ELR (cell line): ENCODE measurements at places on chromosomes 1 and 21.

DNA sequence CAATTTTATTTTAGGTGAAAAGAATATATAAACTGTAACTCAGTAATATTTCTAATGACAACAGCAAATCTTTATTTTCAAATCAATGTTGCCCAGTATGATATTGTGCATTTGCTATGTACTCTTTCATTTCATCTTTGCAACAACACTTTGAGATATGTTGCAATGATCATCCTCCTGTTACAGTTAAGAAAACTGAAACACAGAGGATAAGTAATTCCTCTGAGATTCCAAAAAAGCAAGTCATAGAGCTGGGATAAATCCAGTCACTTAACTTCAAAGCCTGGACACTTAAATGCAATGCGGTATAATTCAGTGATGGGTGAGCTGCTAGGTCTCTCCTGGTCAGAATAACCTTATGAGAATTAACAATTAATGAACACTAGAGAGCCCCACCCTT is 48.6 kb upstream of the EXO1 start:
- peak; percentile 15 for DNase-seq

GRCh38 chr1:13764588-13765332 is 64.8 kb downstream of the PRDM2 start:
- no peak for DNase-seq

GRCh38 chr1:16241221-16241708 is 4.3 kb upstream of the CPLANE2 start:
- DNase-seq, result no peak

DNA sequence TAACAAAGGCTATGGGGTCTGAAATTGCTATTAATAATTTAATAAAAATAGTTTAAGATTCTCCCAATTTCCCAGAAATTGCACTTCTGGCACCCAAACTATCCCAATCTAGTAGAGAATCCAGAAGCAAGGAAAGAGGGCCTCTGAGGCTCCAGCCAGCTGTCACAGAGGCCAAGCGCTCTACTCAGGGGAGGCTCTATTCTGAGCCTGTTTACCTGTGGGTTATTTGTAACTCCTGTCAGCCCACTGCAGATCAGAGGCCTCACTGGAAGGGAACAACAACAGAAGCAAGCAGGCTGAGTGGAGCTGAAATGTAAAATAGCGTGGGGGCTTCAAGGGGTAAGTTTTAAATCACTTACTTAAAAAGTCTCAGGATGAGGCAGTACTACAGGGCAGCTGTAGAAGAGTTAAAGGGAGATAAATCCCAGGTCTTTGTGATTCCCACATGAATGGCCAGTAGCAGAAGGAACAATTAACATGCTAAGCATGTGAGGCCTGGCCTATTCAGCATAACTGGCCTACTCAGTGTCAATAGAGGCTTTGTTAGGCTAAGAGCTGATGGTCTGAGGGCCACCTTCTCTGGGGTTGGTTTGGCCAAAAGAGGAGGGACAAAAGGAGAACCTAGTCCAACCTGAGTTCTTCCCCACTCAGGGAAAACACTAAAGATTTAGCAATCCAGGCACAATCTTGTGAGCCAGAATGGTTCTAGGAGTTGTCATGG is 12.8 kb downstream of the ZNF687 start:
- no peak for DNase-seq

- peak; percentile 68 for DNase-seq
These were observed 4.4 kb downstream of the CYB561D1 start for GRCh38 chr1:109498161-109498801.

DNA sequence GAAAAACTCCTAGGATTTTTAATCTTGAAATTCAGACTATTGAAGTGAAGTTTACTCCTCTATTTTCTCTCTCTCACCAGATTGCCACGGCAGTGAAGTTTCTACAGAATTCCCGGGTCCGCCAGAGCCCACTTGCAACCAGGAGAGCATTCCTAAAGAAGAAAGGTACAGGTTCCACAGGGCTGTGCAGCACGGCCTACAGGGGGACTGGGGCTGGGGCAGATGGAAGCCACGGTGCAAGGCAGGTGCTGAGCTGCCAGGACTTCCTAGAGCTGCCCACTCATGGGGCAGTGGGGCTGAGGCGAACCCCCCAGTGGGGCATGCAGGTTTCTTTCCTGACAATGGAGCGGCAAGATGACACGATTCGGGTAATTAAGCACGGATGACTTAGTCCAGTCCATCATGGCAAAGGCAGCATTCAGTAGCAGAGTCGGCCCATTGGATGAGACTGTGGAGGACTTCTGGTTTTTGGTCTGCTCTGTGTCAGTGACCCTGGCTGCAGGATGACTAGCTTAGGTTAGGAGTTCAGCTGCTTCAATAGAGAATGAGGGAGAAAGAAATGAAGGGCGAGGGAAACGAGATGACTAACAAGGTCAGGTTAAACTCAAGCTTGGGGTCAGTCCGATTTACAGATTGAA is 61.5 kb downstream of the PEX14 start:
- DNase-seq, result no peak

GRCh38 chr1:10813799-10814198 is 17.4 kb upstream of the CASZ1 start:
- no peak for DNase-seq

DNA sequence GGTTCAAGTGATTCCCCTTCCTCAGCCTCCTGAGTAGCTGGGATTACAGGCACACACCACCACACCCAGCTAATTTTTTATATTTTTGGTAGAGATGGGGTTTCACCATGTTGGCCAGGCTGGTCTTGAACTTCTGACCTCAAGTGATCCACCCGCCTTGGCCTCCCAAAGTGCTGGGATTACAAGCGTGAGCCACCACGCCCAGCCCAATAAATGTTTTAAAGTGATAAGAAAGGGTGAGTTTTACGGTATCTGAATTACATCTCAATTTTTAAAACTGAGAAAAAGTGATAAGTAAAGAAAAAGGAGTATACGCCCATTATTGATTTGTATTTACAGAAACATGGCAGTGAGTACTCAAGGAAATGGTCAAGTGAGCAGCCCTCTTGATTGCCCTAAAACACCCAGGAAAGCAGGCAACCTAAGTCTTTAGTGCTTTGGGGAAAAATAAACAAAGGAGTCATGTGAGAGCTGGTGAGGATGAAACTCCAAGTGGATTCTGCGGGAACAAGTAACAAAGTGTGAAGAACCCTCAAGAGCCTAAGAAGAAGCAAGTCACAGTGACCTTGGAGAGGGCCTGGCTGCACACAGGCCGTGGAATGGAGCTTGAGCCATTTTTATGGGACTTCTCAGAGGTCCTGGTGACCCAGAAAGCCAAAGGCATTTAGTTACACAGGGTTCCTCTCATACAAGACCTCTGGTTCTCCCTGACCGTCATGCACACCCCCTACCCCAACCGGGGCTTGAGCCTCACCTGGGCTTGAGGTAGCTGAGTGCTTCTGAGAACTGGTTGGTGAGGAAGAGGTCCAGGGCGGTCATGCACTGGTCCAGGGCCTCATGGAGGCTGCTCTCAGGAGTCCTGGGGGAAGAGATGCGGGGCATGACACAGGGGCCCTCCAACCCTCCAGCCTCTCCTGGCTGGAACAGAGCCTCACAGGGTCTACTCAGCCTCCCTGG is 9.1 kb downstream of the TTC39A start:
- no peak for DNase-seq

DNA sequence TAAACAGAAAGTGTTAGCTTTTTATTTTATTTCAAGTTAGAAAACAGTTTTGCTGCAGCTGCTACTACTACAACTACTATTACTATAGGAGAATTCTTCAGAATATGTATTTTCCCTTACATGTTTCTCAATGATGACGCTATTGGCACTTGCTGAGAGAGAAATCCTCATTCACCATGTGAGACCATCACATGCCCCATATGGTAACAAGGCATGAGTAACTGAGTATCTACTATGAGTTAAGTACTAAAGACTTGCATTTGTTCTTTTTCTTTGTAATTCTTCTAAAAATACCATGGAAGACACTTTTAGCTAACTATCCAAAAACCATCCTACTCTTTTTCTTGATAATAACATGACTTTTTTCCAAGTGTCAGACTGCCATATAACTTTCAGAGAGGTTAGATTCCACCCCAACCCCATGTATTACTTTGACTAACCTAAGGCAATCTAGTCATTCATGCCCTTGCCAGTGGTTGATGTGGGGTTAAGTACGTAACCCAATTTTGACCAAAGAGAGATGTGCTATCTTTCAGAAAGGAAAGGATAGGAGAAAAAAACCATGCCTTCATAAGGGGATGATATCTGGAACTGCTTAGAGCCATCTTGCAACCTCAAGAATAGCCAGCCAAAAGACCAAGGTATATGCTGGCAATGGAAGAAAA is 42.9 kb downstream of the COP1 start:
- no peak for DNase-seq

- peak; percentile 23 for DNase-seq
These were observed 12.1 kb downstream of the EPHA10 start for GRCh38 chr1:37752583-37753471.

DNA sequence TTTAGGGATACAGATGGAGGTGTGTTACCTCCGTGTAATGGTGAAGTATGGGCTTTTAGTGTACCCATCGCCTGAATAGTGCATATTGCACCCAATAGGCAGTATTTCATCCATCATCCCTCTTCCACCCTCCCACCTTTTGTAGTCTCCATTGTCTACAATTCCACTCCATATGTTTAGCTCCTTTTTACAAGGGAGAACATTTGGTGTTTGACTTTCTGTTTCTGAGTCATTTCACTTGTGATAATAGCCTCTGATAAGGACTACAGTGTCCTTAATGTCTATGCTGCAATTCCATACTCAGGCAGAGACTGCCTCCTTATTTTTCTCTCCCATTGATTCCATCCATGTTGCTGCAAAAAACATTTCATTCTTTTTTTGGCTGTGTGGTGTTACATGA is 48.7 kb downstream of the OVGP1 start:
- no peak for DNase-seq

- peak; percentile 84 for DNase-seq
These were observed 14.5 kb upstream of the C1orf141 start for GRCh38 chr1:67149179-67149770.

DNA sequence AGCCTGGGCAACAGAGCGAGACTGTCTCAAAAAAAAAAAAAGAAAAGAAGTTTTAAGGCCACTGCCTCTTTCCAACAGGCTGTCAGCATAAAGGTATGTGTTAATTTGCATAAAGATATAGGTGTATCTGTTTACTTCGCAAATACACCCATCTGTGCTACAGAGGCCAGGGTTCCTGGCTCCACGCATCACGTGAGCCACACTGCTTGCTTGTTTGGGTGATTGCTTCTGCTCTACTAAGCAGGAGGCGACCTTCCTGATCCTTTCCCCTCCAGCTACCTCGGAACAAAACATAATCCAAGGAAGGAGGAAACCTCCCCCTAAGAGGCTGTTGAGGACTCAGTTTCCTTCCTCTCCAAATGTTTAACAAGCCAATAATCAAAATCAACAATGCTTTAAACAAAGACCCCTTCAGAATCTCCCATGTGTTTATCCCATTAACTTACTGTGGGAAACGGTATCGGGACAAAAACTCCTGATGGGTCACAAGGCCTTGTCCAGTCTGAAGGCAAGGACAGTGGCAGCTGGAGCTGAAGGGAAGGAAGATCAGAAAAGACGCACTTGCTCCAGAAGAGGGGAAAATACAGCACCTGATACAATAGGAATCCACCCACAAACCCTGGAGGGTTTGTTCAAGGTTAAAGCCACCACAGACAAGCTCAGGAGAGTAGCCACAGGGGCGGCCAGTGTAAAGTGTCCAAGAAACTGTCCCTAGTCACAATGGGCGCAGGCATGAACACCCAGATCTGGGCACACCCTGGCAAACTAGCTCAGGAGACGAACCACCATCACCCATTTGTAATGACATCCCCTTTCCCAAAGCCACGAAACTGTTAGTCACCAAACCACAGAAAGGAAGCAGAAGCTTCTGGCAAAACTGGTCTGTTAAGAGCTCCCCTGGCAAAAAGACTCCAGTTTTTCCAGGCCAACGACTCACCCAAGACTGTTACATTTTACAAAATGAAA is 17.2 kb downstream of the CTNNBIP1 start:
- peak; percentile 92 for DNase-seq

- no peak for DNase-seq
These were observed 545.2 kb downstream of the LTN1 start for GRCh38 chr21:28447462-28447861.

- no peak for DNase-seq
These were observed 336.3 kb downstream of the PBX1 start for GRCh38 chr1:164895026-164895912.

DNA sequence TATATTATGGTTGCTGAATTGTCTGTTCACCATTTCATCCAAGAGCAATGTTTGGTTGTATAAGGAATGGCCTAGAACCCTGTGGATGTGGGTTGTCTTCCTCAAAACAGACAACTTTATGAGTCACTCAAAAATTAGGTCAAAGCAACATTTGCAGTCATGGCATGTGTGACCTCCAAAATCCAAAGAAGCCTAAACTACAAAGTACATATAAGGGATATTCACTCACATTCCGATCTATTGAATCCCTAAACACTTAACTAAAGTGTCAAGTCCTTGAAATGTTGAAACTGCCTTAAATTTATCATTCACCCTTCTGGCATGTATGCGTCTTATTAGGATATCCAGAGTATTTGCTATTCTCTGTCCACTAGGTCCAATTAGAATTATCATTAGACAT is 491.5 kb downstream of the NUF2 start:
- no peak for DNase-seq

GRCh38 chr1:98924977-98925376 is 79.7 kb downstream of the PLPPR5 start:
- no peak for DNase-seq

DNA sequence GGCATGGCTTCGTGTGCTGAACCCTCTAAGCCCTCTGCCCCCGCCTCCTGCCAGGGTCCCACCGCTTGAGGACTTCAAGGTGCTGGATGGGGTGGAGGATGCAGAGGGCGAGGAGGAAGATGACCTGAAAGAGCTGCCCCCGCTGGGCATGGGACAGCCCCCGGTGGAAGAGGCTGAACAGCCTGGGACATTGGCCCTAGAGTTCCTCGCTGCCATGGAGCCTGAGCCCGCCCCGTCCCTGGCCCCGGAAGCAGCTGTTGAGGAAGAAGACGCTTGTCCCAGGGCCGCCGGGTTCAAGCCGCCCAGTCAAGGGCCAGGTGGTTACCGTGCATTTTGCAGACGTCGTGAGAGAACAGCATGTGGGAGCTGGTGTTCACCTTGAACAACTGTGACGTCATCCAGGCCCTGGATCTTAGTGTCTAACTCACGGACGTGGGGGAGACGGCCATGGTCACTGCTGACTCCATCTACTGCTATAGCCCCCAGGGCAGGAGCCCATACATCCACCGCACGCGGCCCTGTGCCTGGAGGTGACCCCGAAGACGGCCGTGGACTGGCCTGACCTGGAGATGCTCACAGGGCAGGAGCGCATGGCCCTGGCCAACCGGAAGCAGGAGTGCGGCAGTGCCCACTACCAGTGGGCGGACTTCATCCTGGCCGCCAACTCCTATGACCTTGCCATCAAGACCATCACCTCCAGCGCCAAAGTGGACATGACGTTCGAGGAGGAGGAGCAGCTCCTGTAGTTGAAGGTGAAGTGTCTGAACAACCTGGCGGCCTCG is 90.1 kb downstream of the PPP1R12B start:
- no peak for DNase-seq

- no peak for DNase-seq
These were observed 594.8 kb downstream of the USP25 start for GRCh38 chr21:16324630-16325029.

GRCh38 chr1:80825067-80825466 is 975.7 kb upstream of the ADGRL2 start:
- DNase-seq, result no peak

- no peak for DNase-seq
These were observed 11.3 kb downstream of the MRAP start for GRCh38 chr21:32309906-32310460.

- no peak for DNase-seq
These were observed 18.4 kb upstream of the C1QA start for GRCh38 chr1:22618056-22618455.
